ENCODE measurements at places on chromosomes 12 and 14.

GRCh38 chr12:27573972-27574371 is 50.0 kb downstream of the PPFIBP1 start:
- DNase-seq, result no peak

DNA sequence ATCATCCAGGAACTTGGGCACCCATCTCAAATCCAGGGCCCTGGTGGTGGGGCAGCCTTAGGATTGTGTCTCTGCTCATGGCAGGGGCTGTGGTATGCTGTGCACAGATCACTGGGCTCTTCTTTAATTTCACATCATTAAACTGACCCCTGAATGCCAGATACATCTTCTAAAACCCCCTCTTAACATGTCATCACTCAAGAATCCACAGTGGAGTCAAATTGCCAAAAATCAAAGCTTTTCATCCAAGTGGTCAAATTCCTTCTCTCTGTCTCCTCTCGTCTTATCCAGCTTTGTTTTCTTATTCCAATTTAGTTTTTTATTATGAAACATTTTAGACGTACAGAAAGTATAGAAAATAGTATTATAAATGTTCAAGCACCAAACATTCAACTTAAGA is 97.5 kb downstream of the ADCK1 start:
- DNase-seq, result no peak

DNA sequence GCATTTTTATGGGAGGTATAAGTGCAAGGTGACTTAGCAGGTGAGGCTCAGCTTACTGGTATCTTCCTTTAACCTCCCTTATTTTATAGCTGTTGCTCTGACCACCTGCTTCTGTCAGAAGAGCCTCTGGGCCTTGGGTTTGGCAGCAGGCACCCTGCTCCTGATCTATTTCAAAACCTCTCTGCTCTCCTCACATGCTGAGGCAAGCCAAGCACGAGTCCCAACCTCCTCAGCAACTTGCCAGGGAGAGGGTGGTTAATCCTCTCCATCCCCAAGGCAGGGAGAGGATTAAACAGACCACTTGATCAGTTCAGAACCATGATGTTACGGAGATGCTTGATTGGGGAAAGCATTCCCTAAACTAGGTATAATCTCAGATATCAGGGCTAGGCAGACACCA is 5.4 kb downstream of the PLEKHH1 start:
- DNase-seq, result no peak

DNA sequence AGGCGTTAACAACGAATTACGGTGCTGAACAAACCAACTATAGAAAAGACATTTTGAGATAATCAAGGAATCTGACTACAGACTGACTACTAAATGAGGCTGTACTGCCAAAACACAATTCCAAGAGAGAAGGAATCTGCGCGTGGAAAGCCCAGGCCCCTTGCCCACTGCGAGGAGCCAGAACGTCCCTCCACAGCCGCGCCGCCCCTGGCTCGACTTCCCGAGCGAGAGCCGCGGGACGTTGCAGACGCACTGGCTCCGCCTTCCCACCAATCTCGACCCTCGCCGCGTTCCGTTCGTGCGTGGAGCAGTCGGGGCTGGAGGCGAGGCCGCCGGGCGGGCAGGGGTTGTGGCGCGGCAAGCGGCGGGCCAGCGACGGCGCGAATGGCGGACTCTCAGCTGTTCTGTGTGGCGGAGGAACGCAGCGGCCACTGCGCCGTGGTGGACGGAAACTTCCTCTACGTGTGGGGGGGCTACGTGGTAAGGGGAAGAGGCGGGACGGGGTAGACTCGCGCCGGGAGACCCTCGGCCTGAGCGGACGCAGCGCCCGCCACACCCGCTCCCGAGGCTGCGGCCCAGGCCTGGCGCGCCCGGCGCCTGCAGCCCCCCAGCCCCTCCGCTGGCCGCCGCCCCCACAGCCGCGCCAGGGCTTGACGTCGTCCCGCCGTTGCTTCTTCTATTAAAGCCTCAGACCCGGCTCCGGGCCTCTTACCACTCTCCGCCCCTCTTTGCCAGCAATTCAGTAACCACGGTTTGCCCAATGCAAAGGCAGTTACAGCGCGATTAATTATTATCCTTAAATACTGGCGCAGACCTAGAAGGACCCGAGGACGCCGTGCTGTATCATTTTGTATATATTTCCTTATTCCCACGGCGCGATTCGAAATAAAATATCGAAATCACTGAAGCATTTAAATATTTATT is at the start of gene KLHDC1:
Gene KLHDC1 (plus strand): TSS at position 310 of the 924 bp plus-strand sequence. CDS start 75 bp downstream, at position 385.
- peak; percentile 88 for DNase-seq

DNA sequence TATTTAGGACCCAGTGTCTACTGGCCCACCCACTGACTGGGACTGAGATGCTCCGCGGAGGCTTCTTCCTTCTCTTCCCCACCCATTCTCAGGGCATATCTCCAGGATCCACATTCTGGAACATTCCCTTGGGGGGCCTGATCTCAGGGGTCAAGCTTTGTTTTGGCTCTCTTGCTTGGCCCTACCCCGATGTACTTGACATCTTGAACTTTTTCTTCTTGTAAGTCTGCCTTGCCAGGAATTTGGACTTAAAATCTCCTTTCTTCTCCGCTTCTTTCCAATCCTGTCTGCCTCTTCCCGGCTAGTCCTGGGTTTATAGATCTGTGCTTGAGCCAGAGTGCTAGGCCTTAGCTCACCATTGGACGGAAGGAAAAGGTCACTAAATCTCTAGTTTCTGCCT is 22.1 kb downstream of the DACT1 start:
- DNase-seq, result no peak

- no peak for DNase-seq
Observed at GRCh38 chr14:45298423-45299117, 45.6 kb upstream of the MIS18BP1 start.

- DNase-seq, result no peak
Observed at GRCh38 chr12:116319898-116320621, 42.6 kb upstream of the MED13L start.

DNA sequence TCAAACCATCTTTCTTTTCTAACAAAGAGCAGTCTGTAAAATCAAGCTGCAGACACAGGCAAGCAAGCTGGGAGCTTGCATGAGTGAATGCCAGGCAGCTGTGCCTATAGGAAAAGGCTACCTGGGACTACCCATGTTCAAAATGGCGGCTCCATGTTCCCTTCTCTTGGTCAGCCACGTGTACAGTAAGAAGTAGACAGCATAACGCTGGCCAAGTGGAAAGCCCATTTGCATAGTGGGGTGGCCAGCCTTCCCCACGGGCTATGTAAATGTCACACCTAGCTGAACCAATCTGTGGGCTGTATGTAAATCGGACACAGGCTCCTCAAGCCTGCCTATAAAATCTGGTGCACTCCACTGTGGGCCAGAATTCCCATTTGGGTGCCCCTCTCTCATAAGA is 117.1 kb downstream of the SYT10 start:
- DNase-seq, result no peak

DNA sequence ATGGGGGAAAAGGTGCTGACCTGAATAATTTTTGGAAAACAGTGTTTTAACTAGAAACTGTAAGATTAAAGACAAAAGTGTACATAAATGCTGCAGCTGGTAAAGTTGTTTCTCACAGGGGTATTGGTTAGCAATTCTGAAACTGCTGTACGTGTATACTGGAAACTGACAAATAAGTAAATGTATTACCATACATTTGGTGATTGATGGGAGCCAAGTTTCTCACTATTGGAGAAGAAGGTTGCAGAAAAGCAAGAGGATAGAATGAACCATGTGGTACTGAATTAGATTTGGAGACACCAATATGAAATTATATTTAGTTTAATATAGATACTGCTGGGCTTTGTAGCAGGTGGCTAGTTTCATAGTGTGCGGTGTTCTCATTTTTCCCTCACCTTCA is 19.6 kb upstream of the FBXO33 start:
- DNase-seq, result no peak
